Activated T-helper 1 cell treated with anti-CD3 and anti-CD28 coated beads, Interleukin-12 subunit alpha, Interleukin-12 subunit beta, Interleukin-2, Interleukin-4 antibody, amounts not matched to agents 30 ng/mL and 10 ng/mL and 1 ng/mL, durations not matched to agents 14 hours and 24 hours and 36 hours (primary cell): ENCODE measurements at places on chromosomes 6 and 20. TPM values are rescaled to one million over a fixed set of nuclear protein-coding genes. Genes with fewer than 3 reads are reported as not detected.

The FBXL4 gene
- 13.1 and 13.3 TPM in 2 replicates for total RNA-seq

The SMIM13 gene
- total RNA-seq, result 14.6 and 18.4 TPM in 2 replicates

The POM121L2 gene
- total RNA-seq, result not detected in 2 replicates

The C20orf204 gene
- 5.4 and 6.1 TPM in 2 replicates for total RNA-seq

The NNAT gene
- 0.29 TPM in 1 of 2 replicates, not detected in the other for total RNA-seq

The ERMARD gene
- 26.9 and 29.2 TPM in 2 replicates for total RNA-seq

The OSER1 gene
- total RNA-seq, result 22.0 and 23.4 TPM in 2 replicates

- H3K4me3 ChIP-seq, result no peak overlapping the region
- DNase-seq, result no peak
- H3K27ac ChIP-seq, result no peak overlapping the region
- no peaks in the 10 kb centered on the region for H3K27me3 ChIP-seq
These were observed 118.4 kb upstream of the BTBD3 start for GRCh38 chr20:11799281-11799684.

DNA sequence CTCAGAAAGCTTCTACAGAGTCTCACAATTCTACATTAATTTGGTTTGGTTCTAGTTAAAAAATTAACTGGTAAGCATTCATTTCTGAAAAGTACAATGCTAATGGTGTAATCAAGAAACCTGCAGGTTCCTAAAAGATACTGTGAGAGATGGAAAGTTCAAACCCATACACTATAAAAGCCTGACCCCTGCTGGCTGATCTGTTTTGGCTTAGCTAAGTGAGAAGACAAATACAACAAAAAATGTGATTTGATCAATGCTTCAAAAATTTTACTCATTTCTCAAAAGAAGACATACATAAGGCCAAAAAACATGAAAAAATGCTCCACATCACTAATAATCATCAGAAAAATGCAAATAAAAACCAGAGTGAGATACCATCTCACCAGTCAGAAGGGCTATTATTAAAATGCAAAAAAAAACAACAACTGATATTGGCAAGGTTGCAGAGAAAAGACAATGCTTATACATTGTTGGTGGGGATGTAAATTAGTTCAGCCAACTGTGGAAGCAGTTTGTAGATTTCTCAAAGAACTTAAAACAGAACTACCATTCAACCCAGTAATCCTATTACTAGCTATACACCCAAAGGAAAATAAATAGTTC, 102.8 kb downstream of the MOXD1 start:
- peaks cover 26% of the 10 kb centered on the region for H3K27me3 ChIP-seq
- no peak overlapping the region for H3K27ac ChIP-seq
- H3K4me1 ChIP-seq, result no peaks in the 10 kb centered on the region
- no peak for DNase-seq
- H3K36me3 ChIP-seq, result no peaks in the 10 kb centered on the region
- H3K4me3 ChIP-seq, result no peak overlapping the region

GRCh38 chr20:53941680-53942471, 128.5 kb downstream of the BCAS1 start:
- H3K36me3 ChIP-seq, result no peaks in the 10 kb centered on the region
- no peak overlapping the region for H3K4me3 ChIP-seq
- H3K27me3 ChIP-seq, result no peaks in the 10 kb centered on the region
- DNase-seq, result no peak
- H3K27ac ChIP-seq, result no peak overlapping the region

- no peaks in the 10 kb centered on the region for H3K27me3 ChIP-seq
- DNase-seq, result no peak
- H3K27ac ChIP-seq, result no peak overlapping the region
- H3K4me3 ChIP-seq, result no peak overlapping the region
- H3K4me1 ChIP-seq, result peaks cover 9% of the 10 kb centered on the region
These were observed 20.8 kb downstream of the TM9SF4 start for GRCh38 chr20:32130352-32130751.

GRCh38 chr6:106473812-106474211, 113.3 kb downstream of the CRYBG1 start:
- peaks cover 7% of the 10 kb centered on the region for H3K27me3 ChIP-seq
- DNase-seq, result no peak
- no peaks in the 10 kb centered on the region for H3K36me3 ChIP-seq
- H3K4me3 ChIP-seq, result no peak overlapping the region

- H3K4me1 ChIP-seq, result peaks cover 5% of the 10 kb centered on the region
- no peak overlapping the region for H3K4me3 ChIP-seq
- no peaks in the 10 kb centered on the region for H3K27me3 ChIP-seq
- no peak overlapping the region for H3K27ac ChIP-seq
These were observed 30.8 kb downstream of the JAG1 start for GRCh38 chr20:10642856-10643559.

- no peak overlapping the region for H3K4me3 ChIP-seq
- H3K27me3 ChIP-seq, result no peaks in the 10 kb centered on the region
- peaks cover 28% of the 10 kb centered on the region for H3K4me1 ChIP-seq
These were observed 213.7 kb downstream of the ATXN1 start for GRCh38 chr6:16547587-16547986.

- no peaks in the 10 kb centered on the region for H3K27me3 ChIP-seq
- H3K36me3 ChIP-seq, result no peaks in the 10 kb centered on the region
- H3K4me1 ChIP-seq, result no peaks in the 10 kb centered on the region
- H3K4me3 ChIP-seq, result no peak overlapping the region
- no peak for DNase-seq
- no peak overlapping the region for H3K27ac ChIP-seq
These were observed 15.5 kb upstream of the TPBG start for GRCh38 chr6:82348130-82348529.

GRCh38 chr6:158753811-158754210, 65.4 kb downstream of the EZR start:
- no peak overlapping the region for H3K27ac ChIP-seq
- H3K27me3 ChIP-seq, result no peaks in the 10 kb centered on the region
- H3K4me1 ChIP-seq, result no peaks in the 10 kb centered on the region
- DNase-seq, result no peak
- no peak overlapping the region for H3K4me3 ChIP-seq
- peaks cover 34% of the 10 kb centered on the region for H3K36me3 ChIP-seq

GRCh38 chr6:131427434-131428058, 145.5 kb upstream of the ARG1 start:
- DNase-seq, result no peak
- no peak overlapping the region for H3K4me3 ChIP-seq
- H3K36me3 ChIP-seq, result peaks cover 10% of the 10 kb centered on the region
- H3K4me1 ChIP-seq, result peaks cover 15% of the 10 kb centered on the region

GRCh38 chr20:478949-479429, 16.7 kb upstream of the TBC1D20 start:
- no peaks in the 10 kb centered on the region for H3K27me3 ChIP-seq
- peaks cover 47% of the 10 kb centered on the region for H3K36me3 ChIP-seq
- DNase-seq, result peak; percentile 25
- H3K27ac ChIP-seq, result peak overlapping the region; percentile 69
- no peak overlapping the region for H3K4me3 ChIP-seq

GRCh38 chr20:46011631-46012482, 3.1 kb downstream of the MMP9 start:
- peaks cover 53% of the 10 kb centered on the region for H3K27me3 ChIP-seq
- H3K36me3 ChIP-seq, result peaks cover 10% of the 10 kb centered on the region
- DNase-seq, result no peak
- no peak overlapping the region for H3K27ac ChIP-seq
- H3K4me3 ChIP-seq, result peak overlapping the region; percentile 66

DNA sequence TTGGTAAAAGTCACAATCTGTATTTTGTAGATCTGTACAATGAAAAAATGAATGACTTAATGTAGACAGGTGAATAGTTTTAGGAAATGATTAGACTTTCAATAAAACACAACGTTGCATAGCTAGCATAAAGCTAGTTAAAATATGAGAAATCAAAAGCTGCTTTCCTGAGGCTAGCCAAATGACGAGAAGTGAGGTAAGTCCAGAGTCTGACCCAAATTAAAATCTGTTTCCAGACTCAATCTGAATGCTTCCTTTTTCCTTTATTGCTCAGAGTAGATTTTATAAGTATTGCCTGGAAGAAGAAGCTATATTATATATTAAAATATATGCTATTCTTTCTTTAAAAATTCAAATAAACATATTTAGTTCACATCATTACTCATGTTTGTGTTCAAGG, 615.4 kb downstream of the CD109 start:
- no peaks in the 10 kb centered on the region for H3K4me1 ChIP-seq
- H3K27me3 ChIP-seq, result no peaks in the 10 kb centered on the region
- no peaks in the 10 kb centered on the region for H3K36me3 ChIP-seq
- H3K4me3 ChIP-seq, result no peak overlapping the region

- DNase-seq, result no peak
- H3K27ac ChIP-seq, result no peak overlapping the region
- H3K36me3 ChIP-seq, result no peaks in the 10 kb centered on the region
- H3K27me3 ChIP-seq, result no peaks in the 10 kb centered on the region
- H3K4me1 ChIP-seq, result no peaks in the 10 kb centered on the region
These were observed 296.6 kb upstream of the MANEA start for GRCh38 chr6:95280686-95281273.

GRCh38 chr6:123480986-123481385, 155.8 kb downstream of the TRDN start:
- no peaks in the 10 kb centered on the region for H3K36me3 ChIP-seq
- H3K27me3 ChIP-seq, result no peaks in the 10 kb centered on the region
- no peaks in the 10 kb centered on the region for H3K4me1 ChIP-seq
- H3K4me3 ChIP-seq, result no peak overlapping the region

GRCh38 chr20:32541323-32542258, 43.5 kb downstream of the NOL4L start:
- H3K27me3 ChIP-seq, result peaks cover 2% of the 10 kb centered on the region
- H3K4me3 ChIP-seq, result no peak overlapping the region
- peak overlapping the region; percentile 98 for H3K27ac ChIP-seq
- peaks cover 59% of the 10 kb centered on the region for H3K4me1 ChIP-seq
- DNase-seq, result no peak

DNA sequence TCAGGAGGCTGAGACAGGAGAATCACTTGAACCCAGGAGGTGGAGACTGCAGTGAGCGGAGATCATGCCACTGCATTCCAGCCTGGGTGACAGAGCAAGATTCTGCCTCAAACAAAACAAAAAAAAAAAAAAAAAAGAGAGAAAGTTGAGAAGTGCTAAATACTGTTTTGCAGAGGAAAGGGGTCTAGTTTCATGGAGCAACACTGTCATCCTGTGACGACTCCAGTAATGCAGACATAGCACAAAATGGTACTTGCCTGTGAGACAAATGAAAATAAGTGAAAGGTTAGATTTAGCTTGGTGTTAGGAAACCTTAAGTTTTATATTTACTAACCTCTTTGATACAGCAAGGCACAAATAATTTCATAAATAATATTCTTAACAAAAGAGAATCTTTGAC, 29.7 kb downstream of the CEP162 start:
- no peaks in the 10 kb centered on the region for H3K4me1 ChIP-seq
- DNase-seq, result no peak
- H3K36me3 ChIP-seq, result peaks cover 27% of the 10 kb centered on the region
- H3K27me3 ChIP-seq, result no peaks in the 10 kb centered on the region
- no peak overlapping the region for H3K27ac ChIP-seq
- H3K4me3 ChIP-seq, result no peak overlapping the region

DNA sequence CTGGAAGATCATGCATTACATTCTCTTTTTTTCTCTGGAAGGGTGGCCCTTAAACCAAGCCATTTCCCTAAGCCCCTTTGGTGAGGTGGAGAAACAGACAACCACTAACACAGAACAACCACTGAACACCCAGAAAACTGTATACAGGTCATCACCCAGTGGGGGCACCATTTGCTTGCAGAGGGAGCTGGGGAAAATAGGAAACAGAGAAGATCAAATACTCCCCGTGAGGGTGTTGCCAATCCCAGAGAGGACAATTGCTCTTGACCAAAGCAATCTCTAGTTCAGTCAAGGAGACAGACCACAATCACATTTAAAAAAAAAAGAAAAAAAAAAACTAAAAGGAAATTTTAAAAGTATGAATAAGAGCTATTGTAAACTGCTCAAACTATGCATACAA, 865 bp upstream of the DAAM2 start:
- peaks cover 46% of the 10 kb centered on the region for H3K27me3 ChIP-seq
- no peak for DNase-seq
- H3K36me3 ChIP-seq, result no peaks in the 10 kb centered on the region
- H3K4me3 ChIP-seq, result no peak overlapping the region
- H3K4me1 ChIP-seq, result no peaks in the 10 kb centered on the region
- H3K27ac ChIP-seq, result no peak overlapping the region

DNA sequence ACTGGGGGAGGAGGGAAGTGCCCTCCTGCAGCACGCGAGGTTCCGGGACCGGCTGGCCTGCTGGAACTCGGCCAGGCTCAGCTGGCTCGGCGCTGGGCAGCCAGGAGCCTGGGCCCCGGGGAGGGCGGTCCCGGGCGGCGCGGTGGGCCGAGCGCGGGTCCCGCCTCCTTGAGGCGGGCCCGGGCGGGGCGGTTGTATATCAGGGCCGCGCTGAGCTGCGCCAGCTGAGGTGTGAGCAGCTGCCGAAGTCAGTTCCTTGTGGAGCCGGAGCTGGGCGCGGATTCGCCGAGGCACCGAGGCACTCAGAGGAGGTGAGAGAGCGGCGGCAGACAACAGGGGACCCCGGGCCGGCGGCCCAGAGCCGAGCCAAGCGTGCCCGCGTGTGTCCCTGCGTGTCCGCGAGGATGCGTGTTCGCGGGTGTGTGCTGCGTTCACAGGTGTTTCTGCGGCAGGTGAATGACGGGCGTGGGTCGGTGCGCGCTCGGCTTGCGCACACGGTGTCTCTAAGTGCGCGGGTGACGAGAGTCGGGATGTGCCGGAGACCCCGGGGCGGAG, at the start of gene CDKN1A:
CDKN1A (plus strand) TSS at position 227 of the 555 bp plus-strand sequence. CDS start 5,388 bp downstream, outside the sequence.
- H3K27ac ChIP-seq, result peak within 1 kb of the TSS; percentile 95
- H3K27me3 ChIP-seq, result peaks cover 4% of the 10 kb centered on the region
- peaks cover 21% of the 10 kb centered on the region for H3K36me3 ChIP-seq
- peak; percentile 80 for DNase-seq
- peak within 1 kb of the TSS; percentile 97 for H3K4me3 ChIP-seq

- no peak for DNase-seq
- no peaks in the 10 kb centered on the region for H3K4me1 ChIP-seq
- no peak overlapping the region for H3K27ac ChIP-seq
- H3K36me3 ChIP-seq, result no peaks in the 10 kb centered on the region
- H3K27me3 ChIP-seq, result no peaks in the 10 kb centered on the region
These were observed 553.3 kb downstream of the C6orf118 start for GRCh38 chr6:164756142-164756541.

DNA sequence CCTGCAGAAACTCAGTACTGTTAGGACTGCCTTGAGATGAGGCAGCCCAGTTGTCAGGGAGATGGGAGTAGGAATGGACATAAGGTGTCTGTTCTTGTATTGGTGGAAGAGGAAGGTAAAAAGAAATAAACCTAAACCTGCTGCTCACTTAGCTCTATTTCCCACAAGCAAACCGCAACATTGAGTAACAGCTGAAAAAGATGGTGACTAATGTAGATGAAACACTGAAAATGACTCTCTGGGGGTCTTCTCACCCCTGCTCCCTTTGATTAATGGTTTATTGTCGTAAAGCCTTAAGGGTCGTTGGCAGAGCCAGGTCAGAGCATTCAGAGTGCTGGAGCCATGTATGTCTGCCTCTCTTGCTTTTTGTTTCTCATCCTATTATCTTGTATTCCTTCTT, 87.5 kb downstream of the FOXO3 start:
- peaks cover 7% of the 10 kb centered on the region for H3K27me3 ChIP-seq
- no peak for DNase-seq
- no peak overlapping the region for H3K27ac ChIP-seq
- no peaks in the 10 kb centered on the region for H3K4me1 ChIP-seq
- no peak overlapping the region for H3K4me3 ChIP-seq
- no peaks in the 10 kb centered on the region for H3K36me3 ChIP-seq

- H3K4me3 ChIP-seq, result no peak overlapping the region
- no peaks in the 10 kb centered on the region for H3K4me1 ChIP-seq
- peaks cover 9% of the 10 kb centered on the region for H3K27me3 ChIP-seq
- H3K36me3 ChIP-seq, result no peaks in the 10 kb centered on the region
- no peak for DNase-seq
These were observed 82.2 kb downstream of the ANKRD60 start for GRCh38 chr20:58146081-58146745.
